ENCODE measurements at places on chromosomes 2 and 18. TPM values are rescaled to one million over a fixed set of nuclear protein-coding genes. Genes with fewer than 3 reads are reported as not detected.
A peak's percentile ranks its signal among the peaks of the same experiment; 100 is the strongest.

The SPC25 gene
- not detected for polyA plus RNA-seq

The CCDC88A gene
- polyA plus RNA-seq = 8.2 TPM

The GPBAR1 gene
- 6.0 TPM for polyA plus RNA-seq

GRCh38 chr18:45386041-45386655 lies 229.1 kb upstream of the SLC14A2 start:
- H3K4me3 ChIP-seq = no peak overlapping the region
- H3K36me3 ChIP-seq = no peaks in the 10 kb centered on the region
- no peak overlapping the region for H3K27ac ChIP-seq

DNA sequence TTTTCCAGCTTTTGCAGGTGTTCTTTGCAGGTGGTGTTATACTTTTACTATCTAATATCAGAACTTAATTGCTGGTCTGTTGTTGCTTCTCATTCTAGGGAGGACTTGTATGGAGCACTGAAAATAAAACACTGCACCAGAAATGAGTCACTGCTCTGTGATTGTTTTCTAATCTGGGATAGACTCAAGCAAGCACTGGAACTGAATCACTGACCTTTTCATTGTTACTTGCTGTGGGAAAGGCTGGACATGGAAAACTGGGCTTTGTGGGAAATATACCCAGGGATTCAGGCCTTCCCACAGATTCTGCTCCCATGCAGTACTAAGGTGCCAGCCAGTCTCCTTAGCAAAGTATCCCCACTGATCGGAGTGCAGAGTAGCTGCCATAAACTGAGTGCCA lies 470.0 kb upstream of the GCFC2 start:
- no peak overlapping the region for H3K27ac ChIP-seq
- H3K4me1 ChIP-seq = no peaks in the 10 kb centered on the region
- no peaks in the 10 kb centered on the region for H3K27me3 ChIP-seq
- H3K4me3 ChIP-seq = no peak overlapping the region
- H3K36me3 ChIP-seq = no peaks in the 10 kb centered on the region

DNA sequence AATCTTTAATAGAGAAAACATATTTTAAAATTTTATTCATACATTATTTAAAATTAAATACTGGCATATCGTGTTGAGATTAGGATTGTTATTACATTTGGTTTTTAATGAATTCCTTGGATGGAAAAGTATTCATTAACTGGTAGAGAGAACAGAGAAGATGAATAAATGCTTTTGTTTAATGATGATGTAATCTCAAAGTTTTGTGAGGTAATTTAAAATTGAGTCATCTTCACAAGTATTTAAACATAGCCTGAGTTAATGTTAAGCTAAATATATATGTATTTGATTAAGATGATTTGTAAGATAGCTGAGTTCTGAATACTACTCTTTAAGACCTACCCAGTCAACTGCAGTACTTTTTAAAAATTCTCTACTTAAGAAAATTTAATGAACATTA lies 713.4 kb upstream of the VRK2 start:
- no peak overlapping the region for H3K27ac ChIP-seq
- no peak overlapping the region for H3K4me3 ChIP-seq
- no peak for DNase-seq
- H3K36me3 ChIP-seq = no peaks in the 10 kb centered on the region

- no peaks in the 10 kb centered on the region for H3K4me1 ChIP-seq
- H3K36me3 ChIP-seq = no peaks in the 10 kb centered on the region
- H3K27ac ChIP-seq = no peak overlapping the region
These were observed 3.0 kb upstream of the SKOR2 start for GRCh38 chr18:47254341-47254939.

GRCh38 chr18:62187543-62188510 lies 772 bp downstream of the RELCH start:
- H3K4me1 ChIP-seq = no peaks in the 10 kb centered on the region
- no peaks in the 10 kb centered on the region for H3K27me3 ChIP-seq
- H3K4me3 ChIP-seq = peak overlapping the region; percentile 95
- no peaks in the 10 kb centered on the region for H3K36me3 ChIP-seq

DNA sequence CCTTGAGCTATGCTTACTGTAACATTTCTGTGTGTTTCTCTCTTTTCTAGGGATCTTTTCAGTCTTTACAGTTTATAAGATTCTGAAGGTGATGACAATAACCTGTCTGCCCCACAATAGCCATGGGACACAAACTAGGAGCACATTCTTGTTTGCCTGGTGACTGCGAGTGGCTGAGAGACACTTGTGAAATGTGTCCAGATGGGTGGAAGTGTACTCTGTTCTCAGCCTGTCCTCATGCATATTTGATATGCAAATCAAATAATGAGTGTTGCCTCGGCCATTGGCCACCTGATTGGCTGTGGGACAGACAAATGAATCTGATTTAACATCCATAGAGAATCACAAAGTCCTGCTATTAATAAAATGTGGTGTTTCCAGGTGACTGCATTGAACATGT lies 246.2 kb downstream of the HNMT start:
- DNase-seq = no peak
- no peak overlapping the region for H3K4me3 ChIP-seq
- no peaks in the 10 kb centered on the region for H3K36me3 ChIP-seq
- no peaks in the 10 kb centered on the region for H3K27me3 ChIP-seq

DNA sequence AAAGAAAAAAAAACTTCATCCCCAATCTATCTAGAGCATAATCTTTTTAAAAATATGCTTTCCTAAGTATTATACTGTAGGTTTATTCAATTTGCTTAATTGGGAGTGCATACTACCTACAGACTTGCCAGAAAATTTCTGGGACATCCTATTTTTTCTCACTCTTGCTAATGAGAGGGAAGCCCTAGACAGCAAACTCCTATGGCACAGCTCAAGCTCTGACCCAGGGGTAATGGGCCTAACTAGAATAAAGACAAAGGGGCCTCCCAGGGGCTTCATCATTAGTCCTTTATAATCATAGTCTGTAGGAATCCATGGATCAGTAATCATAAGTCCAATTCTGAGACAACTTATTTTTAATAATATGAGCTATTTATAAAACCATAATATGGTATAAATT lies 142.6 kb upstream of the ITGA4 start:
- no peaks in the 10 kb centered on the region for H3K27me3 ChIP-seq
- no peaks in the 10 kb centered on the region for H3K36me3 ChIP-seq
- no peaks in the 10 kb centered on the region for H3K4me1 ChIP-seq
- no peak for DNase-seq

DNA sequence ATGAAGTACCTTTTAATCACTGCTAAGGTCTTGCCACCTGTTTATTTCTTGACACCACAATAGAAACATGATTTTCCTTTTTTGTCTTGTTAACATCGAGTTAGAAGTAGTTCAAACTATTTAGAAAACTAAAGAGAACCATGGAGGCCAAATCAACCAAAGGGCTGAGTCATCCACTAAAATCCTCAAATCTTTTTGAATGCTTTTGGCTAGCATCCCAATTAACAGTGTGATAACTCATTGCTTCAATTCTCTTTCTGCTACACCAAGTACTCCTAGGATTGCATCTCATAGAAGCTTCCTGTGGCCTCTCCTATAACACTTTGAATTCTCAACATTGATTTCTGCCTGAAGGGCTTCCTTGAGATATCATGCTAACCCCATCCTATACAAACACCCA lies 159.9 kb upstream of the MMADHC start:
- no peak for DNase-seq
- H3K27ac ChIP-seq = no peak overlapping the region
- no peak overlapping the region for H3K4me3 ChIP-seq
- H3K27me3 ChIP-seq = no peaks in the 10 kb centered on the region

GRCh38 chr2:71637168-71637567 lies 183.8 kb downstream of the DYSF start:
- DNase-seq = no peak
- no peak overlapping the region for H3K27ac ChIP-seq
- H3K36me3 ChIP-seq = no peaks in the 10 kb centered on the region
- H3K4me1 ChIP-seq = no peaks in the 10 kb centered on the region
- no peak overlapping the region for H3K4me3 ChIP-seq
